Activated CD4-positive, alpha-beta memory T cell treated with anti-CD3 and anti-CD28 coated beads, Interleukin-2, amount 10 ng/mL, durations not matched to agents 7 days and 5 days (primary cell): ENCODE measurements at places on chromosomes 11 and 22.
A peak's percentile ranks its signal among the peaks of the same experiment; 100 is the strongest.

DNA sequence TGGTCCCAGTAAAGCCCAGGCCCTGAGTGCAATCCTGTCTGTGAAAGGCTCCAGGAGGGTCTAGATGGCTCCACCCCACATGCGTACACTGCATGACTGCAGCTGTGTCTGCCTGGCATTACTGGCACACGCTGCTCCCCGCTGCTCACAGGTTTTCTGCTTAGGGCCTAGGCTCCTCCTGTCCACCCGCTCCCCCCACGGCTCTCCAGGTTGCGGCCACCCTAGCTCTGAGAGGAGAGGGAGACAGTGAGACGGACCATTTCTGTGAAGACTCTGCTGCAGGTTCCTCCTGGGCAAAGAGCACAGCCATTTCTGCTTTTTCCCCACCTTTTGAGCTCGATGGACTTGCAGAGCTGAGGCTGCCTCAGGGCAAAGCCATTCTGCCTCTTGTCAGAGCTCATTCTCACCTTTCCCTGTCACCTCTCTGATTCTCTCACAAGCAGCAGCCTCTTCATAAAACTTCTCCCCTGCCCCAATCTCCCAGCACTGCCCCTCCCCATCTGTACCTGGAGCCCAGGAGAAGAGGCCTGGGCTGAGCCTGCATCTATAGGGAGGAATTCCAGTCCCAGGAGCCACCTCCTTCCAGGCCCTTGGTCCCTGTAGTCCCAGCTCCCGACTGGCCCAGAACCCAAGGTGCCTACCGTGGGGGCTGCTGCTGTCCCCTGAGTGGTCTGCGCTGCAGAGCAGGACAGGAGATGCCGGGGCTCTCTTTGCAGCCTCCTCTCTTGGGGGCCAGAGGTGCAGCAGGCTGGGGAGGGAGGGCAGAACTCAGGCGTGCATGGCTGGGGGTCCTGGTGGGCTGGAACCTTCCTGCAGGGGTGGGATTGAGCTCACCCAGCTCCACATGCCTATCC lies 433.7 kb upstream of the B3GAT1 start:
- peak; percentile 8 for DNase-seq

DNA sequence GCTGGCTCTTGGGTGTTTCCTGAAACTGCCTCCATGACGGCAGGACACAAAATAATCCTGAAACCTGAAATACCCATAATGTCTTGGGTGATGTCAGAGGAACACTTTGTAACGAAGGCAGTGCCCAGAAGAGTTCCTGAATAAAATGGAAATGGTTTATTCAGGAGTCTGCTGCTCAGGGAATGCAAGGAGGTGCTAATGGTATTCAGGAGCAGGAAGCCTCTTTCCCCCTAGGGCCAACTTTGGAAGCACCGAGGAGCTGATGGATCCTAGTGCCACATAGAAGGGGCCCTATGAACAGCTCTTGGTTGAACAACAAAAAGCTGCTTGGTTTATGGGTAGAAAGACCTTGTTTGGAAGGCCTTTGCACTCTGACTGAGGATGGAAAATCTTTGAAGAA lies 15.5 kb downstream of the TREH start:
- no peak for DNase-seq

- no peak for DNase-seq
Measured at GRCh38 chr11:61349189-61349751, 12.4 kb downstream of the CYB561A3 start.

GRCh38 chr22:35688913-35689675 lies 28.6 kb upstream of the APOL5 start:
- no peak for DNase-seq

GRCh38 chr11:38948392-38948791 lies 2350.4 kb upstream of the RAG2 start:
- DNase-seq = no peak

DNA sequence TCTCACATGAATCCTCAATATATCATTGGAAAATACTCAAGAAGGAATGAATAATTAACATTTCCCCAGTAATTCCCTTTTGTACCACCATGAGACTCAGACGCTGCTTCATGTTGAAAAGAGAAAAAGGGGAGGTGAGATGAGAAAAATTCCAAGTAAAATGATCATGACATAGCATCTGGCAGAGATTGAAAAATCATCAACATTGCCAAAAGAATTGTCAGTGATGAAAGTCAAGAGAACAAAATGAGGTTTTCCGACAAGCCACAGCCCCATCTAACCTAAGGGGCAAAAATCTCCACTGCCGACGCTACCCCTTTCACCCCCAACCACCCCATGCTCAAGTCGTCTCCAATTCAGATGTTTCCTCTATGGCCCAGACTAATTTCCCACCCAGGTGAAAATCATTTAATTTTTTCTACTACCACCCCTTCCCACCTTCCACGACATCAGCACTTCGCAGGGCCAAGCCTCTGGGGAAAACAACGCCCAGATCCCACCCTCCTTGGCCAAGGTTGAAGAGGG lies 1.2 kb downstream of the RAB6A start:
- no peak for DNase-seq

DNA sequence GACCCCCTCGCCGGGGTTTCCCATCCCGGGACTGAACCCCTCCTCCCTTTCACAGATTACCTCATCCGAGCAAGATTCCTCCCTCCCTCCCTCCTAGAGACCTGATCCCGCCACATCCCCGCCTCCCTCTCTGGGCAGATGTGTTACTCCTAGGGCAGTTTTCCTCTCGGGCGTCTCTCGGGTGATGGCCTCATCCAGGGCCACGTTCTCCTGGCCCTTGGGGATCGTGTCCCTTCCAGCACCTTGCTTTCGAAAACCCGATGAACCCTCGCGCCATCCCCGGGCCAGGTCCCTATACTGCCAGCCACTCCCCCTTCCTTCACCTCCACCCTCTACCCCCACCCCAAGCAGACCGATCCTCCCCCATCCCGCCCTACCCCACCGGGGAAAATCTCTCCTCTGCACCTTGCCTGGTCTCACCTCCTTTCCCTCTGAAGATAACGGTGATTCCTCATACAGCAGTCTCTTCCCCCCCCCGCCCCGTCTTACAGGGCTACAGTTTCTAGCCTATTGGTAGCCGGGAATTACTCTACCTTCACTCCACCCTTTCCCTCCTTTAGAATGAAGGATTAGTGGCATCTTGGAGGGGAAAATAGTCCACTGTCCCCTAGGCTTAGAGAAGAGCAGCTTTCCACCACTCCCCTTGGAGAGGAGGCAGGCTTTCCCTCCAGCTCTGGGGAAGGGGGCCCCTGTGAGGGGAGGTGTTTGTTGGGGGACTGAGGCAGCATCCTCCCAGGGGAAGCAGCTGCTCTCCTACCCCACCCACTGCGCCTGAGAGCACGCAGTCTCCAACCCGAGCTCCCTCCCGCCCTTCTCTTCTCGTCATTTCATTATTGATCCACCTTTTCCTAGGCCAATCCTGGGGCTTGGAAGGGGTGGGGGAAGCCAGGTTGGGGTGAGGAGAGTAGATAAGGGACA lies 1.2 kb downstream of the KMT2A start:
- DNase-seq = peak; percentile 55

DNA sequence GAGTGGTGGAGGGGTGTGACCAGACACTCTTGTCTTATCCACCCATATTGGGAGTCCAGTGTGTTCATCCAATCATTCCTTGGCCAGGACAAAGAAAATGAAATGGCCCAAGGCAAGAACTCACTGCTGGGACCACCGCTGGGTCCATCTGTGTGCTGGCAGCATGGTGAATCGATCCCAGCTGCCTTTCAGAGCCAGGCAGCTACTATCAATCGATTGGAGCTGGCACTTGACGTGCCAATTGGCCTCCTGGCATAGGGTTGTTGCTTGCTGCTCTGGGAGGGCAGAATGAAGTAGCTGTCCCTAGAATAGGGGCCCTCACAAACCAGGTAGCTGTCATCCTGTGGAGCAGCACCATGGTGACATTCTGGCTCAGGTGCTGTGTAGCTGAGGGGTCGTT lies 1.4 kb upstream of the ARVCF start:
- DNase-seq = no peak
